ENCODE measurements at places on chromosomes 1 and 21.

GRCh38 chr21:42308161-42308913, 6.9 kb downstream of the TFF3 start:
- H3K4me1 ChIP-seq, result no peaks in the 10 kb centered on the region
- H3K27me3 ChIP-seq, result no peaks in the 10 kb centered on the region
- H3K4me3 ChIP-seq, result no peak overlapping the region
- DNase-seq, result no peak
- H3K36me3 ChIP-seq, result no peaks in the 10 kb centered on the region

DNA sequence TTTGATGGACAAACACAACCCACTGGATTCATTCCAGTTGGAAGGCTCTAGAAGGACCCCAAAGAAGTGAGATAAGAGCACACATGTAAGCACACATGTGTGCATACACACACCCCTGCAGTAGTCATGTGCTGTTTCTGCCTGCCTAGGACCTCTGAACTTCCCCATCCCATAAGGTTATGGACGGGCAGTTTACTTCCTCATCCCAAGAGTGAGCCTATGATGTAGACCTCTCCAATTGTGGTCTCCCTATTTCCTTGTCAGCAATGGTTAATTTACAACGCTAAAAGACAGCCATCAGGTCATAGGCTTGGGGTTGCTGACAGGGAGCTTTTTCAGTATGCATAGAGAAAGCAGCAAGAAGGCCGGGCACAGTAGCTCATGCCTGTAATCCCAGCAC, 15.4 kb upstream of the ADAR start:
- H3K27me3 ChIP-seq, result no peaks in the 10 kb centered on the region
- H3K27ac ChIP-seq, result no peak overlapping the region
- no peaks in the 10 kb centered on the region for H3K4me1 ChIP-seq
- DNase-seq, result no peak
- H3K4me3 ChIP-seq, result no peak overlapping the region

DNA sequence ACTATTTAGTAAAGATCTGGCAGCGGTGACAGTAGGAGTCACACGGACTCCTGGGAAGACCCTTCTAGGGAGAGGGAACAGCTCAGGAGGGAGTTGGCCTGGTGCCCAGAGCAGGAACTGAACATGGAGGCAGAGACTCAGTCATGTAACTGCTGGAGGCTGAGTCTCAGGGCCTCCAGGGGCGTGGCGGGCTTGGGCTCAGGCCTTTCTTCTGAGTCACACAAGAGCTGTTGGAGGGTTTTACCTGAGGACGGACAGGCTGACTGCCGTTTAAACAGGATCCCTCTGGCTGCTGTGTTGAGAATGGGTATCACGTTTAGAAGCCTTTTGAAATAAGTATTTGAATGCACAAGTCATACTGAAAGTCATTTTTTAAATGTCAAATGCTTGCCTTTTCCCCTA, 7.2 kb upstream of the ETS2 start:
- H3K36me3 ChIP-seq, result no peaks in the 10 kb centered on the region
- H3K4me3 ChIP-seq, result no peak overlapping the region
- no peaks in the 10 kb centered on the region for H3K27me3 ChIP-seq
- no peak overlapping the region for H3K27ac ChIP-seq
- peak; percentile 57 for DNase-seq

DNA sequence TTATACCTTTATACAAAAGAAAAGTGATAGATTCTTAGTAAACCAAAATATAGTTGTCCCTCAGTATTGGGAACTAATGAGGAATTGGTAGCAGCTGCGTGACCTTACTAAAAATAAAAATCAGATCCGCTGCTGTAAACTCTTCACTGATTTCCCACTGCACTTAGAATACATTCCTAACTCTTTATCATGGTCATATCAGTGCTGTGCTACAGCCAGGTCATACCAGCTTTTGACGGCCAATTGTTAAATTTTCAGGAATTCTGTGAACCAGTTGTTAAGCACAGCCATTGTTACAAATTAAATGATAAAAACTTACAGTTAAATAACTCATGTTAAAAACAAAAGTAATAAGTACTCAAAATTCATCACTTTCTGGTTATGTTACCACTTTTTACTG, 245.3 kb downstream of the GPR52 start:
- H3K4me3 ChIP-seq, result no peak overlapping the region
- no peaks in the 10 kb centered on the region for H3K36me3 ChIP-seq
- no peaks in the 10 kb centered on the region for H3K27me3 ChIP-seq
- no peak overlapping the region for H3K27ac ChIP-seq

DNA sequence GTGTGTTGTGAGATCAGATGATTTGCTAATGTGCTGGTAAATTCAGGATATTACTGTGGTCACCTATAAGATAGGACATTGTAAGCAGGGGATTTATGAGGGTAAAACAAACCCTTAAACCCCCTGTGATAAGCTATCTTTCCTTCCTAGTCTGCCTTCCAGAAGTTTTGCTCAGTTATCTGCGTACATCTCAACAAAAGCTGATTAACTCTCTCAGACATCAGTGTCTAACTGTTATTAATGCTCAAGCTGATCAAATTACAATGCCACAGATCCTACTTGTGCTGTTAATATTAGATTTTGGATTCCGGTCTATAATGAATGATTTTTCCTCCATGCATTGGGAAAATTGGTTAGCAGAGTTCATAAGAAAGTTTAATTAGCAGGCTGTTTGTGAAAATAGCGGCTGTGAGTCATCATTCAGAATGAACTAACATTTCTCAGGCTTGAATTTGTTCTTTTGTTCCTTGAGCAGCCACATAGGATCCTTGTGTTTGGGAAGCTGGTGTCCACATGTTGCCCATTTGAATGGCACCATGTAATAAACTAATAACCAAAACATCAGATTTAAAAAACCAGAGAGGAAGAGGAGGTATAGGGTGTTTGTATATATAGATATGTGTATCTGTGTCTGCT, 48.7 kb downstream of the ELAVL4 start:
- H3K4me3 ChIP-seq, result no peak overlapping the region
- H3K27me3 ChIP-seq, result no peaks in the 10 kb centered on the region
- DNase-seq, result no peak
- no peak overlapping the region for H3K27ac ChIP-seq
- H3K4me1 ChIP-seq, result peaks cover 3% of the 10 kb centered on the region

DNA sequence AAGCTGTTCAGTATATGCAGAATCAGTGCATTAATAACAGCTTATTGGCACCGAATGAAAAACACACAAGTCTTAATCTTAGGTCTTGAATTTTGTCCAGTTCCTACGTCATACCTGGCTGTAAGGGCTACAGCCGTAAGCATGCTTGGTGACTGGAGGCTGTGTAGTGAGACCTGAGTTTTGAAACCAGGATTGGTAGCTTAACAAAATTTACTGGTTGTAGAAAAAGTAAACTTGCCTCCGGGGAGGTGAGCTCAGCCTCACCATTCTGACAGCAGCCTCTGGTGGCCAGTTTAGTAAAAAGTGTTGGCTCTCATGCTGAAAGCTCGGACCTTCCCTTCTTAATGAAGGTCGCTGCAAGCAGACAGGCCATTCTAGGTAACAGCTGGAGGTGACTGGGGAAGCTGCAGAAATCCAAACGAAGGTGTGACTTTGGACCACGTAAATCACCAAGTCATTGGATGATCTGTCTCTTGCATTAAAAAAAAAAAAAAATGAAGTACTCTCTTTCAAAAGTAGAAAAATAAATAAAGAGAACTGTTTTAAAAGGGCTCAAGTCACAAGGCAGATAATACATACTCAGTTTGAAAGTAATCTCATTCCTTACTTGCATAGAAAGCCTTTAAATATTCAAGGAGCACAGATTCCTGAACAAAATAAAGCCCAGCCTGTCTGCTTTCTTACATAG, 48.9 kb downstream of the HLCS start:
- H3K4me1 ChIP-seq, result peaks cover 6% of the 10 kb centered on the region
- H3K4me3 ChIP-seq, result no peak overlapping the region
- no peaks in the 10 kb centered on the region for H3K27me3 ChIP-seq
- DNase-seq, result peak; percentile 61
- no peak overlapping the region for H3K27ac ChIP-seq

GRCh38 chr1:211715971-211716370, 40.5 kb upstream of the NEK2 start:
- no peak overlapping the region for H3K27ac ChIP-seq
- no peak for DNase-seq
- H3K27me3 ChIP-seq, result no peaks in the 10 kb centered on the region
- H3K36me3 ChIP-seq, result no peaks in the 10 kb centered on the region
- no peaks in the 10 kb centered on the region for H3K4me1 ChIP-seq
- no peak overlapping the region for H3K4me3 ChIP-seq

Measured in H9 (cell line).